ENCODE measurements at places on chromosomes 2 and 18.

DNA sequence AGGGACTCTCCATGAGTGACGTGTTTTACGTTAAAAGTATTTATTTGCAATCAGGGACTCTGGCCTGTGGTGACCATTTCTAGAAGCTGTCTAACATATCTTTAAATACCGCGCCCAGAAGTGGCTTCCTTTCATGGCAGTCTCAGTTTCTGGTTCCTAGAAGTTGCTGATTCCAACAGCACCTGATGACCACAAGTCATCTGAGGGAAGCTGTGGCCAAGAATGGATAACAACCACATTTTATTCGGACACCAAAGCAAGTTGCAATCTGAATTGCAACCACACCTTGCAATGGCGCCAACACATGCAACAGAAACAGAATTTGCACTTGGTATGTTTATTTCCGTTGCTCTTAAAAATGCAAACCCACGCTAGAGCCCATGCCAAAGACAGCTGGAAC, 33.1 kb downstream of the MEX3C start:
- peak; percentile 10 for DNase-seq

DNA sequence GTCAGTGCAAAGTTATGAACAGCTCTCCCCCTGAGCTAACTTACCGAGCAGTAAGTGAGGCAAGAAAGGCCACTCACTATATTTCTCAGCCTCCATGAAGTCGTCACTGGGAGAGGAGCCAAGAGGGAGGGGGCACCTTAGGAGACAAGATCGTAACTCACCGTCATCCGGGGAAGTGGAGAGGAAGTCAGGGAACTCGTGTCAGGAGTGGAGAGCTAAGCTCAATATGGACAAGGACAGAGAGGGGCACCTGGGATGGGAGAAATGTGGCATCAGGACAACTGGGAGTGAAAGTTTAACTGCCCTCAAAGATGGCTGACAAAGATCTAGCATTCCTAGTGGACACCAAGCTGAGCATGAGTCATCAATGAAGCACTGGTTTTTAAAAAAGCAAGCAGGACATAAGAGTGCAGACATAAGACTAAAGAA, 37.1 kb downstream of the BCL11A start:
- peak; percentile 97 for DNase-seq

GRCh38 chr18:48308027-48308635, 101.1 kb downstream of the ZBTB7C start:
- no peak for DNase-seq

DNA sequence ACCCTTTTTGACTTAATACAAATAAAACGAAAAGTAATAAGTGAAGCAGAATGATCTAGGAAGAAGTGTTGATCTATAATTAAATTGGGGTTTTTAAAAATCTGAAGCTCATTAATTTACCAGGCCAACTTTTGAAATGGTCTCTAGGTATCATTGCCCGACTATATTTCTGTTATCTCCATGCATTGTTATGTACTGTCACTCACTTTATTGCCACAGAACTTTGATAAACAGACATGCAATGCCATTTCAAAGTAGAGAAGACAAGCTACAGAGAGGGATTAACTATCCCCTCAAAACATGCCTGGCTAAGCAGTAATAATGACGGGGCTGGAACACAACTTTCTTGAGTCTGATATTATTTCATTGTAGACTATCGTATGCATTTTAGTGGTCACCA, 147.6 kb upstream of the ITGA4 start:
- DNase-seq = no peak

GRCh38 chr18:73579698-73580097, 567.9 kb downstream of the FBXO15 start:
- no peak for DNase-seq

GRCh38 chr2:20552847-20553246, 98.1 kb downstream of the HS1BP3 start:
- DNase-seq = no peak

DNA sequence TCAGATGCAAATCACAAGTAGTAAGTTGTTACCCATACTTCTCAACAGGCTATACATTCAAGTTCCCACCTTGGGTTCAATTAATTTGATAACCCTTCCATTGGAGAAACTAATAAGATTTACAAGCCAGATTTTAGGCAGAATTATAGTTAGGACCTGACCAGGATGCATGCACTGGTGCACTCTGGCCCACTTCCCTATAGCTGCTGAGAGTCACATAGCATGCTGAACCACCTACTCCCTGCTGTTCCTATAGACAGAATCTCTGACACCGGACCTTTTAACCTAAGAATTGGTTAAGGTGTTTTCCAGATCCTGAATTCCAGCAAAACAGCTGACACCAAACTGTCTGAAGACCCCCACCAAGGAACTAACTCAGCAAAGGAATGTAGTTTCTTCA, 26.2 kb downstream of the FAM210A start:
- no peak for DNase-seq

GRCh38 chr2:173681881-173682650, 283.1 kb downstream of the SP3 start:
- DNase-seq = no peak

DNA sequence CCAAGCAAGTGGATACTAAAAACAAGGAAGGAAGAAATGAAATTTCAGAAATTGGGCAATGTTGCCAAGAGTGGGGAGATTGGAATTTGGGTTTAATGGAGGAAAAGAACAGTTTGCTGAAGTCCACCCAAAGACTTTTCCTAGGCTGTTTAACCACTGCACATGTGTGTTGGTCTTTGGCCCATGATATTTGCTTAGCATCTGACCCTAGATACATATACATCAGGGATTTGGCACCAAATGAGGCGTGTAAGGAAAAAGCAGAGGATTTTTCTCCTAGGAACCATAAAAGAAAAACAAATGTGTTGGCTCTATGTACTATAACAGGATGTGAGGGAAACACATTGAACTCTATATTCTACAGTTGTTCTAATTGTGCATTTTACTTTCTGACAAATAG, 80.7 kb upstream of the CD28 start:
- no peak for DNase-seq

DNA sequence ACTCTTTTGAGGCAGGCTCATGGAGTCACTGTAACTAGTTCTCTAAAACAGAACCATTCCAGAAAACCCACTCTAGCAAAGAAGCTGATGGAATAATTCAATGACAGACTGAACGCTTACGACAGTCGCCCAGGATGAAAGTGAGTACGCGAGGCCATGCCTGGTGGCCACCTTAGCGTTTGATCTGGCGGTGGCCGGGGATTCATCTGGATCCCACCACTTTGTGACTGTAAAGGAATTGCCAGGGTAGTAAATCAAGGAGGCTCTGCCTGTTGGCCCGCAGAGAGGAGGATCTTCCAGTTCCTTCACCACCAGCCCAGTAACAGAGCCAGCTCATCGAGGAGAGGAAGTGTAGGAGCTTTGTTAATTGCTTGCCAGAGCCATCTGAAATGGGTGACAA, 34.6 kb downstream of the GREB1 start:
- DNase-seq = no peak

- no peak for DNase-seq
These were observed 126.2 kb downstream of the TMEM18 start for GRCh38 chr2:550860-551567.

- DNase-seq = peak; percentile 44
These were observed 111.2 kb downstream of the PLB1 start for GRCh38 chr2:28606986-28607441.

DNA sequence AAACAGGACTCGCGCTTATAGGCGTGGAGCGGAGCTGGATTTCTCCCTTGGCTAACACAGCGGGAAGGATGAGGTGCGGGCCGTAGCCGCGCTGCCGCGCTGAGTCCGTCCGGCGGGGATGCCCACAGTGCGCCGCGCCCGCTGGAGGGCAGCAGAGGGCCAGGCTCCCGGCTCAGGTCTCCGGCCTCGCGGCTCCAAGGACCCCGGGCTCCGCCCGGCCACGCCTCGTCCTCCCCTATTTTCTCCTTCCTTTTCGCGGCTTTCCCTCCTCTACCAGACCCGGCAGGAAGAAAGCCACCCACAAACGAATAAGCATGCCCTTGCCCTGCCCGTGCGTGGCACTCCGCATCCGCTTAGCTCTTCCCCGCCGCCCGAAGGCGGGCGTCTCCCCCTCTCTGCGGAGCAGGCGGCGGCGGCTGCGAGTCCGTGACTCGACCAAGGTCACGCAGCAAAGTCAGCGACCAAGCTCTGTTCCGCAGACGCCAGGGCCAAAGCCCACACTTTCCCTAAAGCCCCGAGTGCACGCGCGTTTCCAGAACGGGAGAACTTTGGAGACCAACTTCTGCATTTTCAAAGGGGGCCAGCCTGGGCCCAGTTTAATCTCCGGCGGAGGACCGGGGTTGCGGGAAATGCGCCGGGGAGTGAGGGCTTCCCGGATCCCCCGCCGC, 48.5 kb downstream of the KCNIP3 start:
- peak; percentile 81 for DNase-seq

GRCh38 chr2:205763708-205764211, 81.5 kb downstream of the NRP2 start:
- DNase-seq = peak; percentile 83

DNA sequence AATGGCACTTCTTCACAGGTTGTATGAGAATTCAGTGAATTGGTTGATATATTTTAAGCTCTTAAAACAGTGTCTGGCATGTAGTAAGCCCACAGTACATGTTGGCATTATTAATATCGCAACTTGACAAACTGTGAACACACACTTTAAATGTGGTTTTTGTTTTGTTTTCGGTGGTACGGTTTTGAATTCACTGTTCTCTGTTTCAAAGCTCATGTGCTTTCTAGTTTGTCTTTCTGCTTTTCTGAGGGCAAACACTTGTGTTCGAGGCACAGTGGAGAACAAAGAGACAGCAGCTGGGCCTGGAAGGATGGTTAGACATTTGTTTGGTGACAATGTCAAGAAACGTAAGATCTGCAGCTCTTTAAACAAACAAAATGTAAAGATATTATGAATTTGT, 276.5 kb upstream of the MC4R start:
- no peak for DNase-seq

DNA sequence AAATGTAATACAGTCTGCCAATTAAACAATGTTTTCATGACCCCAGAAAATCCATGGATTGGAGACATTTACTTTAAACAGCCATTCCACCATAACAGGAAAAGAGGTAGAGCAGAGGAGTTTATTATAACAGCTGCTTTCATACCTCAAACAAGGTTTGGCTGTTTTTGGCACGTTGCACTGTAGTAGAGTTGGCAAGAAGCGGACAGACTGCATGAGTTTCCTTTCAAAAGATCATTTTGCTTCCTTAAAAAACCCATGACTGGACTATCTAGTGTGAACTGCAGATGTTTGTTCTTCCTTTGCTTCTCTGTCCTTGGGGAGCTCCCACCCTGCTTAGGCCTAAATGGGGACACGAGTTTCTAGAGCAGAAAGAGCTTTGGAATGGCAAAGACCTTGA, 108.5 kb upstream of the THOC1 start:
- DNase-seq = peak; percentile 57

DNA sequence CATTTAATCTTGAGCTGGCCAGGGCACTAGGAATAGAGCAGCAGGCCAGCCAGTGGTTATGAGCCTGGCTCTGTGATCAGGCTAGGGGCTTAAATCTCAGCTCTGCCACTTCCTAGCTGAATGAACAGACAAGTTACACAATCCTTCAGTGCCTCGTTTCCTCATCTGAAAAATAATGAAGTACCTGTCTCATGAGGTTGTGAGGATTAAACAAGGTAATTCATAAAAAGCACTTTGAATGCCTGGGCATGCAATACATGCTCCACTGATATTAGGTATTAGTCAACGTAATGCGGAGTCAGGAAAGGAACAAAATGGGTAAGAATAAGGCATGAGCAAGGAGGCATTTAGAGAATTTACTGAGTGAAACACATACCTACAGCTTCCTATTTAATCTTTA, 100.2 kb downstream of the CCBE1 start:
- DNase-seq = no peak

- no peak for DNase-seq
These were observed 6.4 kb upstream of the SMAD7 start for GRCh38 chr18:48957136-48957535.

All from choroid plexus epithelial cell (primary cell).